Stimulated activated CD8-positive, alpha-beta memory T cell treated with anti-CD3 and anti-CD28 coated beads, Interleukin-2, amount 100 ng/mL, for 1 hour (primary cell): ENCODE measurements at places on chromosomes 6 and 20.

DNA sequence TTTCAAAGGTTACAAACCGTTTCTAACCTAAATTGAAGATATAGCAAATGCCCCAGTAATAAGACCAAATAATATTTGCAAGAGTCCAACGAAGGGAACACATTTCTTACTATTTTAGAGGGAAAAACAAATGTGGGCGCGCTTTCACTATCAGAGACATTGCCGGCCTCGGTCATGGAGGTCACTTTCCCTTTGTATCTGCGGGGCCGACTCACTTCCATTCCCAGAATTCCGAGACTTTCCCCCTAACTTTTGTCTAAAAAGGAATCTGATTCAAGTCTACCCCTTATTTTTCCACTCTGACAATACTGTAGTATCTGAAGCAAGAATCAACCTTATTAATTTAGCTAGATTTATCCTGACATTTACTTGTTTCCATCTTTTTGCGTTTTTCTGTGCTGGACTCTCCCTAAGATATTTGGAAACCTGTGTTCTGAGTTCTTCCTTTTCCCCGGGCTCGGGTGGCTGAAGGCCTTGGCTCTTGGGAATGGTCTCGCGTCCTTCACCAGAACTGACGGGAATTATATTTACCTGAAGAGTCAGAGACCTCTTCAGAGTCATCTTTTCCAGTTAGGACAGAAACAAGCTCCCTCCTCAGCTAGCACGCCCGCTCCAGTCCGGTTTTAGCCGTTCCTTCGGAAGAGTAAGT lies 71.8 kb upstream of the ZNF184 start:
- DNase-seq: no peak

DNA sequence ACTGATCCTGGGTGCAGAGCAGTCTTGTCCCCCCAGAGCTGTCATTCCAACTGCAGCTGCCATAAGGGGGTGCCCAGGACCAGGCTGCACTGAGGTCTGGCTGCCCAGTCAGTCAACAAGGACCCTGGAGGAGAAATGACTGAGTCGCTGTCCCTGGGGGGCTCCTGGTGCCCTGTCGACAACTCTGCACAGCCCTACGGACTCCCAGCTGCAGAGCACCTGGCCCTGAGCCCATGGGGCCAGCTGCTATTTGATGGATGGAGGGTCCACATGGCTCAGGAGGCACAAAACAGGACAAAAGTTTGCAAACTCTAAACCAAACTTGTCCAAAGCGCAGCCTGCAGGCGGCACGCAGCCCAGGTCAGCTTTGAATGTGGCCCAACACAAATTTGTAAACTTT lies 46.3 kb upstream of the RPS6KA2 start:
- no peak for DNase-seq

DNA sequence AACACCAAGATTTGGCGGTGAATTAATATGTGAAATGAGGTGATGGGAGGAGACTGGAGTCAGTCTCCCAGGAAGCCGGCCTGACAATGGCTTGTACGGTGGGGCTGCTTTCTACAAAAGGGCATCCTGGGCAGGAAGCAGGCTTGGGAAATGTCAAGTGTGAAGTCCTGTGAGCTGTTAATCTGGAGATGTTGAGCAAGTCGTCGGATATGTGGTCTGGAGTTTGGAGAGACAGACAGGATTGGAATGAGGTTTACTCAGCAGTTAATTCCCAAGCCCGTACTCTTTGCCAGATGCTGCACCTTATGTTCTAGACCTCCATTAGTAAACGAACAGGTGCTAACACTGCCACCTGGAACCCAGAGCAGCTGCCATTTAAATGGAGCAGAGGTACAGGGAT lies 107.7 kb upstream of the FOXC1 start:
- DNase-seq: no peak

- DNase-seq: no peak
Observed at GRCh38 chr6:113662688-113663333, 194.3 kb upstream of the MARCKS start.

- DNase-seq: no peak
Observed at GRCh38 chr6:88177961-88178464, 11.9 kb upstream of the CNR1 start.

DNA sequence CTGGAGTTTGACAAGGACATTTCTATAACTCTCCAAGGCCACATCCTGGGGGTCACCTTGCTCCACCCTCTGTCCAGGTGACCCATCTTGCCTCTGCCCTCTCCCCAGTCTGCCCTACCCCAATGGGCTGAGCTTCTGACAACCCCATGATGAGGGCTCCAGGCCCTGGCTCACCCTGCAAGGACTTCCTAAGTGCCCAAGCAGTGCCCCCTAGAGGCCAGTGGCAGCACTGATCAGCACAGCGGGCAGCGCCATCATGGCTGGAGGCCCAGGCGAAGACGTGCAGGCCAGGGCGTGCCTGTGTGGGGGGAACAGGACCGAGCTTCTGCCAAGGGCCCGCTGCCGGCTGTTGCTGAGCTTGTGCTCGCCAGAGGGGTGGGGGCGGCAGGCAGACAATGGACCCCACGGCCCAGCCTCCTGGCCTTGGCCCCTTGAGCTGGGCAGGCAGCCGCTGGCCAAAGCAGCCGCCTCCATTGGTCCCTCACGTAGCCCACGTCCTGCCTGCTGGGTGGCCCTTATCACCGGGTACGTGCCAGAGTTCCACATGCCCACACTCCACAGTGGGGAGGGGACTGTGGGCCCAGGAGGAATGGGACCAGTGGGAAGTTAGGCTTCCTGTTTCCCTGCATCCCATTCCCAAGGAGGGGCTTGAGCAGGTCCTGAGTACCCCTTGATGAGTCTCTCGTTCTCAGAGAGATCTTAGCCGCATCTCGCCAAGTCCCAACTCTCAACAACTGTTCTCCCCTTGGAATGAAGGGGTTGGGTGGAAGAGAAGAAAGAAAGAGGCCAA lies 64.3 kb downstream of the MRPL14 start:
- DNase-seq: no peak

DNA sequence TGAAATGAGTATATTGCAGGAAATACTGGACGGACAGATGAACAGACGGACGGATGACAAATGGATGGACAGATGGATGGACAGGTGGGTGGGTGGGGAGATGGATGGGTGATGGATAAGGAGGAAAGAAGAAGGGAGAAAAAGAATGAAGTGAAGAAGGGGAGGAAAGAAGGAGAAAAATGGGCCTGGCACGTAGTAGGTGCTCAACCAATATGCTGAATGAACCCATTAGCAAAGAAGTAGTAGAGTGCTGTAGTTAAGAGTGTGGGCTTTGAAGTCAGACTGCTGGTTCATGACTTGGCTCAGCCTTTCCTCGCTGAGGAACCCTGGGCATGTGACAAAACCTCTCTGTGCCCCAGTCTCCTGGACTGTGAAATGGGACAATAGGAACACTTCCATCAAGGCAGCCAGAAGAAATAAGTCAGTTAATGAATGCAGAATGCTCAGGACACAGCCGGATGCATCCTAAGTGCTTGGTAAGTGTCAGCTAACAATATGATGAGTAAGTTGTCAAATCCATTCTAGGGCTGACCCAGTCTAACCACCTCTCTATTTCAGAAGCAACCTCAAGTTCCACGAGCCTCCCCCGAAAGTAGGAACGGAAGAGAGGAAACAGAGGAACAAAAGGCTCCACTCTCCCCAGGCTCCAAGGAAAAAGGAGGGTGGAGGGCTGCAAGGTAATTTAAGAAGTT lies 37.9 kb downstream of the PREX1 start:
- DNase-seq: no peak

GRCh38 chr20:826695-827323 lies 6.7 kb upstream of the FAM110A start:
- no peak for DNase-seq

DNA sequence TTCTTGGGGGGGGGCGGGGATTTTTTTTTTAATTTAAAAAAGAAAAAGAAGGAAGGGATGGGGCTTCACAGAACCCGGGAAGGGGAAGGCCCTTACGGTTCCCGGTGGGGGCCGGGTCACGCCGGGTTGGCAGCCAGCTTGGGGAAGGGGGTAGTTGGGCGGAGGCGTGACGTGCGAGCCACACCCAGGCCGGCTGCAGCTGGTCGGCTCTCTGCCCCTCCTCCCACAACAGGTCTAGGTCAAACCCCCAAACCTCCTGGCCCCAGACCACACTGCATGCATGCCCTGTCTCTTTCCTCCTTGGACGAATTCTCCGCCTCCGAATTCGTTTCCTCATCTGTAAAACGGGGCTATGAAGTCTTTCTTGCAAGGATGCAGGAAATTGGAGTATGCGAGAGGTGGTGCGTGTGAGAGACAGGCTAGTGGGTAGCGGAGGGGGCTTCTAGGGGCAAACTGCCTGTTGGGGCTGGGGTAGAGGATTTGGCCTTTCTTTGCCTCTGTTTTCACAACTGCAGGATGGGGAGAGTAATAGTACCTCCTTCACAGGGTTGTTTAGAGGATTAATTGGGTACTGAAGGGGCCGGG lies 828 bp downstream of the HCK start:
- no peak for DNase-seq

DNA sequence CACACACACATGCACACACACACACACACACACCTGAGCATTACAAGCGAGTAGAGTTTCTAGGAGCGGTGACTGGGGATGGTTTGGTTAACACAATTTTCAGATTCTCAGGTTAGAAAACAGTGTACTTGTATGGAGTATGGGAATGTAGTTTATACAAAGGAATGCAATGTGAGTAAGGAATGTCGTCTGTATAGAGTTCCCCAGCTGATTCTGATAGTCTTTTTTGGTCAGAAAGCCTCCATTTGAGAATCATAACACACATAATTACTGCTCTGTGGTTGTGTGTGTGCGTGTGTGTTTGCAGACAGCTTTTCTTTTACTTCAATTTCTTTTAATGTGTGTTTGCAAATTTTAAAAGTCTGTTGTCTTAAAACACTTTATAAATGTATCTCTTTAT lies 93.2 kb downstream of the MYO6 start:
- DNase-seq: no peak

- DNase-seq: no peak
Observed at GRCh38 chr20:40991181-40991889, 37.3 kb upstream of the TOP1 start.

GRCh38 chr6:107154131-107154800 lies 39.0 kb upstream of the BEND3 start:
- no peak for DNase-seq

DNA sequence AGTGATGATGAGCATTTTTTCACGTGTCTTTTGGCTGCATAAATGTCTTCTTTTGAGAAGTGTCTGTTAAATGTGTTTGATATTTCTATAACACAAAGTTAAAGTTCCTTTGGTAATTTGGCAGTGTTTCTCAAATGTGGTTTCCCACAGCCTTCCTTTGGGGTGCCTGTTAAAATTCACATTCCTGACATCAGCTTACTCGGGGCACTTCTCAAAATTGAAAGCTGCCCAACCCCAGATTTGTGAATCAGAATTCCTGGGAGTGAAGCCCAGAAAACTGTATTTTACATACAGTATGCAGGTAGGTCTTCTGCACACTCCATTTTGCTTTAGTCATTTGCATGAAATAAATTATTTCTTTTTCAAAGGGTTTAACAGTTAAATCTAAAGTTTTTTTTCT lies 207.9 kb downstream of the GMPR start:
- DNase-seq: no peak

DNA sequence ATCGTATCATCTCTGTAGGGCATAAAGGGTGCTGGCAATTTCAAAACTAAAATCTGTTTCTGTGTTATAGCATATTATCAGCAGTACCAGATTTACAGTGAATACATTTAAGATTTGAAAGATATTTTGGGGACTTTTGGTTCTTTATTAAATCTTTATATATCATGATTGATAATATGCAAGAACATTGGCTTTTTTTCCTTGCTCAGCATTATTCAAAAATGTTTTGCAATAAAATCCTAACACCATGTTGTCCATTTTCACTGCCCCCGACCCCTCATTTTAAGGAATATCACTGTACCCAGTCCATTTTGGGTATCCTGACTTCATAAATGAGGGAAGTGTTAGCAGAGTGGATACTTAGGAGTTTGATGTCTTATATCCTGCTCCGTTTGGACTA lies 16.3 kb downstream of the FARS2 start:
- no peak for DNase-seq

GRCh38 chr20:59805786-59806577 lies 127.5 kb downstream of the SYCP2 start:
- no peak for DNase-seq

- DNase-seq: no peak
Observed at GRCh38 chr20:46523108-46523507, 9.7 kb upstream of the ZNF334 start.

DNA sequence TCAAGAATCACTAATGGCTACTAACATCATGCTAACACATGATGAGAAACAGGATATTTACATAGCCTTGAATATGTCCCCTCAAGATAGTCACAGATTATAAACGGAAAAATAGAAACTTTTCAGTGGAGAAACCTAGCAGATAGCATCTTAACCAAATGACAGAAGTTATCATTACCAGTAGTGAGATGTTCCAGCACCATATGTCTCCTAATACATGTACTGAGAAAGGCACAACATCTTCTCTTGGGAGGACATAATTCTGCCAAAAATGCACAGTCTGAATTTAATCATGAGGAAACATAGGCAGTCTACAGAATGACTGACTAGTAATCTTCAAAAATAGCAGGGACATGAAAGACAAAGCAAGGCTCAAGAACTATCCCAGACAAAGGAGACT lies 19.9 kb upstream of the PRIM2 start:
- no peak for DNase-seq

DNA sequence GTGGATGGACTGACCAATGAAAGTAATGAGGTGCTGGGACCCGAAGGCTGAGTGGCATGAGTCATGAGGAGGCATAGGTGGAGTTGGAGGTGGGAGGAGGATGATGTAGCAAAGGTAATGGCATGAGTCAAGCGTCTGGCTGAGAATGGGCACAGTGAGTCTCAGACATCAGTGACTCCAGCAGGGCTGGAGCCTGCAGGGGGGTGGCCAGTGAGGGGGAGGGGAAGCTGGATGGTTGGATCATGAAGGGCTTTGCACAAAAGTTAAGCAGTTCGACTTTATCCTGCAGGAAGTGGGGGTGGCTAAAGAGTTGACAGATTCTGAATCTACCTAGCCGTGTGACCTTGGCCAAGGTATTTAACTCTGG lies 99.0 kb upstream of the IYD start:
- DNase-seq: no peak

DNA sequence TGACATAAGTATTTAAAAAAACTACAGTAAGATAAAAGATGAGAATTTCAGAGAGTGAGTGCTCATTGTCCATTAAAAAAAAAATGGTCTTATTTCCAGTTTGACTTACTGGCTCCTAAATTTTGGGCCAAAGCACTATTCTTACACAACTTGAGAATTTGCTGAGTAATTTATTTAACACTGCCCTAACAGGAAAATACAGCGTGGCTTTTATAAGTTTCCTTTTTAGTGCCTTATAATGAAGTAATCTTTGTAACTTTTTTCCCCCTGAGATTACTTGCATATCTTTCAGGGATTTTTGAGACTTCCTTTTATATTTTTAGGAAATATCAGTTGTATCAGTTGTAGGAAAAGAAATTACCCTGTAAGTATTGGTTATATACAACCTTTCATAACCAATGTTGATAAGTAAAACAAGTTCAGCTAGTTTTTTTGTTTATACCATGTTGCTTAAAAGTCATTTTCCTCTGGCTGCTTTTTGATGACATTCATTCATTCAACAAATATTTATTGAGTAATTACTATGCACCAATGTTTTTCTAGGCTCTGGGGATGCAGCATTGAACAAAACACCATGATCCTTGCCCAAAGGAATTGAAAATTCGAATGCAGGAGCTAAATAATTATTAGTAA lies 106.4 kb upstream of the SGK1 start:
- no peak for DNase-seq
